ENCODE measurements at places on chromosomes 2 and 18. TPM values are rescaled to one million over a fixed set of nuclear protein-coding genes. Genes with fewer than 3 reads are reported as not detected.

SERPINB5 gene
- total RNA-seq, result not detected

ZNF514 gene
- 13.4 TPM for total RNA-seq

GRCh38 chr2:28716265-28716865 is 35.3 kb upstream of the PPP1CB start:
- H3K4me3 ChIP-seq, result no peak overlapping the region
- no peaks in the 10 kb centered on the region for H3K36me3 ChIP-seq
- no peak for DNase-seq
- peaks cover 10% of the 10 kb centered on the region for H3K4me1 ChIP-seq

- no peak within 1 kb of the TSS for H3K27ac ChIP-seq
- no peak within 1 kb of the TSS for H3K4me3 ChIP-seq
- H3K4me1 ChIP-seq, result peaks cover 6% of the 10 kb centered on the region
- H3K27me3 ChIP-seq, result peaks cover 59% of the 10 kb centered on the region
- peaks cover 3% of the 10 kb centered on the region for H3K36me3 ChIP-seq
- no peak for DNase-seq
These were observed at the start of gene GREB1L for GRCh38 chr18:21242141-21242779. Gene GREB1L, plus strand, starts transcription at chr18:21242232. Its CDS starts 141,287 bp downstream, at chr18:21383519.

DNA sequence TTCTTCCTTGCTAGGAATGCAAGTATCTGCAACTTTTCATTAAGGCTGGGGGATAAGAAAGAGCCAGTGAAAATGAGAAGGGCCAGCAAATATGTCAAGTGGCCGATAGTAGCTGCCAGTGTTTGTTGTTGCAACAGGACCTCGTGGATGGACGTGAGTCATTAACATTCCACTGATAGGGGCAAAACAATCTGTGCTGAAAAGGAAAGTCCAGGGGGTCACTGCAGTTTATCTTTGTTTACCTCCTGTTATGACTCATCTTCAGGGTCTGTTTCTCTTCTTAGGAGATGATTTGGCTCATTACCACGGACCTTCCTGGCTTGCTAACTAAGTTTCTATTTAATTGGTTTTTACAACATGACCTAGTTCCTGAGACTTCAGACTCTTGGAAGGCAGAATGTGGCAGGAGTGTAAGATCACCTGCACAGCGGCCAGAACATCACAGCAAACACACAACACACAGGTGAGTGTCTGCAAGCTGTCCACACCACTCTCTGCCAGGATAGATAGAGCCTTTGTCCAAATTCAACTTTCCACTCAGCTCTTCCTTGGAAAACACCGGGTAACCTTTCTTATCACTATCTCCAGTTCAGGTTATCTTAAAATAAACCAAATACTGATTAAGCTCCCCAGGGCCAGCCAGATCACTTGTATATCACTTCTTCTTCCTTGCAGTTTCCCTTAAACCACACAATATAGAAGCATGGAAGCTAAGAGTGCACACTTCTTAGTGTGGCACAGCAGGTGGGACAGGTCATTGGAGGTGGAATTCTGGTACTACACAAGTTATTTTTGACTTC is 157.5 kb upstream of the LMAN1 start:
- H3K27me3 ChIP-seq, result peaks cover 2% of the 10 kb centered on the region
- H3K4me3 ChIP-seq, result no peak overlapping the region
- H3K36me3 ChIP-seq, result no peaks in the 10 kb centered on the region
- H3K27ac ChIP-seq, result no peak overlapping the region

- H3K4me3 ChIP-seq, result no peak overlapping the region
- H3K27ac ChIP-seq, result no peak overlapping the region
- peaks cover 11% of the 10 kb centered on the region for H3K4me1 ChIP-seq
These were observed 294.8 kb downstream of the ZEB2 start for GRCh38 chr2:144225076-144225475.

GRCh38 chr2:73601780-73602179 is 40.4 kb downstream of the NAT8 start:
- no peak for DNase-seq
- peaks cover 10% of the 10 kb centered on the region for H3K36me3 ChIP-seq
- H3K27me3 ChIP-seq, result no peaks in the 10 kb centered on the region
- H3K4me1 ChIP-seq, result peaks cover 6% of the 10 kb centered on the region
- no peak overlapping the region for H3K27ac ChIP-seq

DNA sequence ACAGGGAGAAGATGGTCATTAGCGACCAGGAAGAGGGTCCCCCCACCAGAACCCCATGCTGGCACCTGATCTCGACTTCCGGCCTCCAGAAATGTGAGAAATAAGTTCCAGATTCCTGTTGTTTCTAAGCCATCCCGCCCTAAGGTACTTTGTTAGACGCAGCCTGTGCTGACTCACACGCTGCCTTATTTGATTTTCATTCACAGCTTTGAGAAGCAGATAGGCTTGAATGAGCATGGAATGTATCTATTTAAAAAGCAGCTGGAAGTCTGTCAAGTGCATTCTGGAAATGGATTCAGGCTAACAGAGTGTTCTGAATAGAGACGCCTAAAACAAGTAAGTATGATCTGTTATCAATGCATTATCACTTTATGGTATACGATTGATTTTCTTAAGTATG is 8.3 kb upstream of the IL1R2 start:
- no peak for DNase-seq
- H3K36me3 ChIP-seq, result no peaks in the 10 kb centered on the region
- H3K27ac ChIP-seq, result no peak overlapping the region

Data from activated CD4-positive, alpha-beta memory T cell treated with anti-CD3 and anti-CD28 coated beads, Interleukin-2, amount 10 ng/mL, durations not matched to agents 7 days and 5 days (primary cell).